WERI-Rb-1 (cell line): ENCODE measurements at places on chromosomes 2 and 18.

DNA sequence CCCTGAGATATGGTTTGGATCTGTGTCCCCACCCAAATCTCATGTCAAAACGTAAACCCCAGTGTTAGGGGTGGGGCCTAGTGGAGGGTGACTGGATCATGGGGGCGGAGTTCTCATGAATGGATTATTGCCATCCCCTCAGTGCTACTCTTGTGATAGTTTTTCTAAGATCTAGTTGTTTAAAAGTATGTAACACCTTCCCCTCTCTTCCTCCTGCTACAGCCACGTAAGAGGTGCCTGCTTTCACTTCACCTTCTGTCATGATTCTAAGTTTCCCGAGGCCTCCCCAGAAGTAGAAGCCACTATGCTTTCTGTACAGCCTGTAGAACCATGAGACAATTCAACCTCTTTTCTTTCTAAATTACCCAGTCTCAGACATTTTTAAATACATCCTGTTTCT, 16.9 kb downstream of the PUM2 start:
- DNase-seq: no peak

DNA sequence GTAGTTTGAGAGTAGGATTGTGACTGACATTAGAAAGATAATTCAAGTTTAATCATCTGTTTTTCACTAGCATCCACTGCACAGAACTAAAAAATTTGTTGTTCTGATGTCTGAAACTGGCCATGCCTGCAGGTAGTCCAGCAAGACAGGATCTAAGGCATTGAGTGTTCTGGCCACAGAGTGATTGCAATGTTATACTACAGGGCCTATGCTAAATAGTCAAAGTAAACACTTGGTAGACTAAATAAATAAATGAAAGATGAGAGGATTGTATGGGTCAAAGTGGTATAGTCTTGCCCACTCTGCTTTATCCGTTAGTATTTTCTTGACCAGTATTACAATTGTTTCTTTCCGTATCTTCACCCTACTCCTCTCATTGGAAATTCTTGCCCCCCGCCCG, 27.6 kb upstream of the FANCL start:
- no peak for DNase-seq

DNA sequence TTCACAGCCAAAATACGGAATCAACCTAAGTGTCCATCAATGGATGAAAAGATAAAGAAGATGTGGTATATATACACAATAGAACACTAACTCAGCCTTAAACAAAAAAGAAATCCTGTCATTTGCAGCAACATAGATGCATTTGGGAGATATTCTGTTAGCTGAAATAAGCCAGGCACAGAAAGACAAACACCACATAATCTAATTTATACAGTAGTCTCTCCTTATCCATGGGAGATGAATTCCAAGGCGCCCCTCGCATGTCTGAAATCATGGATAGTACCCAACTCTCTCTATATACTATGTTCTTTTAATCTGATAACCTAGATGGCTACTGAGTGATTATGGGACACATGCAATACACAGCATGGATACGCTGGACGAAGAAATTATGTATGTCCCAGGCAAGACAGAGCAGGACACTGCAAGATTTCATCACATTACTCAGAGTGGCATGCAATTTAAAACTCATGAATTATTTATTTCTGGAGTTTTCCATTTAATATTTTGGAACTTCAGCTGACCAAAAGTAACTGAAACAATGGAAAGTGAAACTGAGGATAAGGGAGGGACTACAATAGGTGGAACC, 39.5 kb downstream of the ORC4 start:
- DNase-seq: no peak

GRCh38 chr2:157061799-157062198, 195.7 kb upstream of the GALNT5 start:
- DNase-seq: no peak

GRCh38 chr2:204670756-204671155, 125.5 kb downstream of the PARD3B start:
- DNase-seq: no peak

- DNase-seq: no peak
Observed at GRCh38 chr2:152250421-152251100, 75.0 kb upstream of the STAM2 start.

- no peak for DNase-seq
Observed at GRCh38 chr2:169892951-169893350, 65.7 kb downstream of the UBR3 start.

DNA sequence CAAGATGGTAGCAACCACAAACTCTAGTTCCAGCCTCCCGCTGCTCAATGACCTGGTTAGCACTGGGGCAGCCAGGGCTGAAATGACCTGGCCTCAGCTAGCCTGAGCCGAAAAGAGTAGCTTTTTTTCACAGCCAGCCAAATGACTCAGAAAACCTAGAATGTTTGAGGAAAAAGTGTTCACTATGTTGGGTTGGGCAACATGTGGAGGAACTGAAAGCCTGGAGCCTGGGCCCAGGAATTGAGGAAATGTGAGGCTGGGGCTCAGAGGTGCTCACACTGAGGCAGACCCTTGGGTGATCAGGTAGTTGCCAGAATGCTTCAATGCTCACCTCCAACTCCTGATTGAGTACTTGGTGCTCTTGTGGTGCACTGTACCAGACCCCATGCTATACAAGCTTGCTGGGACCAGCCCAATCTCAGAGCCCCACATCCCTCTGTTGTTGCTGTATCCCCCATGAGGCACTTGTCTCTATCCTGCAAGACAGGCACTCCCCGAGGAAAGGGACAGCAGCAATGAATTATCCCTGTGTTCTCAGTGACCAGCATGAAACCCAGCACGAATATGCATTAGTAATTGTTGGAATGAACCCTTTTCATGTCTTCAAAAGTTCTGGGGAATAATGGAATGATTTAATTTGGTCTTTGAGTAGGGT, 116.2 kb downstream of the USP34 start:
- DNase-seq: no peak

GRCh38 chr2:70656421-70657010, 102.9 kb upstream of the TGFA start:
- DNase-seq: no peak

GRCh38 chr18:79792096-79792987, 5.4 kb upstream of the KCNG2 start:
- no peak for DNase-seq

- DNase-seq: no peak
Observed at GRCh38 chr2:113162173-113162572, 11.6 kb upstream of the PSD4 start.

DNA sequence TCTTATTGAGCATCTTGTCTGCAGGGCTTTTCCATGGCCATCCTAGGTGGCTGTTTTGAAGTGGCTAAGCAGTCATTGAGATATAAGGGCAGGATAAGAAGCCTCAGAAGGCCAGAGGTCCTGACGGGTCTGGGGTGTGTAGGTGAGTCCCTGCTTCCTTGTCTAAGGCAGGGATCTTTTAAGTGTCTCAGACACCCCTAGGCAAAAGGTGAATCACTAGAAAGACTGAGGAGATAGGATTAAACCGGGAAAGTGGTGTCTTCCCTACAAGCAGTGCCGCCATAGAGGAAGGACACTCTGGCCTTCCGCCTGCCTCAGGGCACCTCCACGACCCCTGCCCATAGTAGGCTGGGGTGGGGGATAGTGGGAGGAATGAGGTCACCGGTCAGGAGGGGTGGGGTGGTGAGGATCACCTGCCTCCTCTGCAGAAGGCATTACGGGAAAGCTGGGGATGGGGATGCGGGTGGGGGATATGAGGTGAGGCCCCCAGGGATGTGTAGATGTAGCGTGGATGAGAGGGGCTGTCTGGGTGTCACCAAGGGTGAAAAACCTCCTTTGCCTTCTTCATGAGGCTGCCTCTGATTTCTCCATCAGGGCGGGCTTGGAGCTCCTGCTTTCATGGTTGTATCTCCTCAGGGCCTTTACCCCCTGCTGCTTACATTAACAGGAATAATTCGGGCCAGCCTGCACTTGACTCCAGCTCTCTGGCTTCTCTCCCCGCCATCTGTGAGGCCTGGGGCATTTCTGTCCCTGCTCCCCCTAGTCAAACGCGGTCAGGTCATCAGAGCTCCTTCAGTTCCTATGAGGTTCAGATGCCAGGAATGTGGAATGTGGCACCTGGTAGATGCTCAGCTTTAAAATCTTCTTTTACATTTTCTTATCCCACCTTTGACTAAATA, 244.0 kb downstream of the DYSF start:
- DNase-seq: peak; percentile 75

DNA sequence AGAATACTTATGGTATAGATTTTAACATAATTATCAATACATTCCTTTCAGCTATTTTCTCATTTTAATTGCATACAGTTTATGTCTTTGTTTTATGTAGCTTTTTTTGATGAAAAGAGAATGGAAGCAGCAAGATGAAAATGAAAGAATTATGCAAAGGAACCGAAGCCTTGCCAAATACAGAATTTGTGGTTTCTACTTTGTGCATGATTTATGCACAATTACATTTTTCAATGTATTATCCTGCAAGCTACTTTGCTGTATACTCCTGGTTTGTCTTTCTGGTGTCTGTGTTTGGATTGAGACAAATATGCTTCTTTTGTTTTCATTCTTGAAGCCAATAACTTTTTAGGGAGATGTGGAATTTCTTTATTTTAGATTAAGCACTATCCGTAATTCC, 1642.6 kb upstream of the CELF4 start:
- DNase-seq: no peak

DNA sequence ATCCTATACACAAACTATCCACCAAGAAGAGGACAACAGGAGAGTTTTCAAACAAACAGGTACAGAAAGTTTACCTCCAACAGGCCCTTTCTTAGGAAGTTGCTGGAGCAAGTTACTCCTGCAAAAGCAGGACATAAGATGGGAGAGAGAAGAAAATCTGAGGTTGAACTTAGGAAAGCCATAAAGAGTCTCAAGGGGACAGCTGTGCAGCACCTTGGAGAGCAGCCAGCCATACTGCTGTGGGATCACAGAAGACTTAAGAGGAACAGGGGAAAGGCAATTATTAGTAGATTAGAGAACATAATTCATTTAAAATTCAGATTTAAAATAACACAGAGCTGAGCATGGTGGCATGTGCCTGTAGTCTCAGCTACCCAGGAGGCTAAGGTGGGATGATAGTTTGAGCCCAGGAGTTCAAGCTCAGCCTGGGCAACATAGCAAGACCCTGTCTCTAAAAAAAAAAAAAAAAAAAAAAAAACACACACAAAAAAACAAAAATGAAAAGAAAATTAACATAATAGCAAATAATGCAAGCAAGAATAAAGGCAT, 148.1 kb upstream of the SIX3 start:
- no peak for DNase-seq

- DNase-seq: no peak
Observed at GRCh38 chr2:83471655-83472054, 987.4 kb downstream of the SUCLG1 start.

DNA sequence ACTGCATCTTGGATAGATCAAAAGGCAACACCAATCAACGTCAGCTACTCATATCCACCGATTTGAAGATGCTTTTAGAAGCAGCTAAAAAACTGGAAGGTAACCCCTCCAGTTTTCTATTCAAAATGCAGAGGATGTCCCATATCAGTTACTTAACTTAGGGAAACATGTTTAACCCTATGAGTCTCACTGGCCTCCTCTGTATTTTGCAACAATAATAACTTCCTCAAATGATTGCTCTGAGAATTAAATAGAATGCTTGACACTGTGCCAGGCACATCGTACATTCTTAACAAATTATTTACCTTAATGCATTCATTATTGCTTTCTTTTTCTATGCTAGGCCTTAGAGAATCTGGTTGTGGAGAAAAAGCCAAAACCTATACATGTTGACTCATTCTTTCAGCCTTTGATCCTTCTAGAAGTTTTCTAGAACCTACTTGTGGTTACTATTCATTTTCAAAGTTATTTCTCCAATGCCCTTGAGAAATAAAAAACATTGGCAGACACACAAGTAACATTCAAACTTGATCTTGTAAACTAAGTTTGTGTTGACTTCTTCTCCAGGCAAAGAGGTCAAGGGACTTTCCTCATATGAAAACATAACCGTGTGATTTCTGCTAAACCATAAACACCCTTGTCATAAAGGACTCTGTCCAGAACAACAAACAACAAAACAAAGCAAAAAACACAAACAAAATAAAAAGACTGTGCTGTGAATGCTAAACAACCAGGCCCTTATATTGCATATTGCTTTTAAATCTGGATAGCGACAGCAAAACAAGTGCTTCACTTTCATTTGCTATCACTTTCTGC, 4.6 kb downstream of the DOCK10 start:
- no peak for DNase-seq

DNA sequence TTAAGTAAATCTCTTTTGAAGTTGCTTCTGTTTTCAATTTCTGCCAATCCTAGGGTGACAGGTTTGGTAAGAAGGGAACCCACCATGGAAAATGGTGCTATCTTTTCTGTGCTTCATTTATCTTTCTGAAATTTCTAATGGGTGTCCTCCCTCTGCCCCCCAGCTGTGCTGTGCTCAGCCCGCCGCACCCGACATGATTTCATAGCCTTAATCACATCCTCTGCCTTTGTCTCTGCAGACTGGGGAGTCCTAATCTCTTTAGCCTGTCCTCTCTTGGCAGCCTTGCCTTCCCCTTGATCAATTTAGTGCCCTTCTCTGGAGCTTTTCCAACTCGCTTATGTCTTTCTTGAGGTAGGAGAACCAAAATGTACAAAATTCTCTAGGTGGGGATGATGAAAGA, 49.3 kb downstream of the DNMT3A start:
- no peak for DNase-seq

- no peak for DNase-seq
Observed at GRCh38 chr18:67520351-67520921, 3.9 kb upstream of the DSEL start.

DNA sequence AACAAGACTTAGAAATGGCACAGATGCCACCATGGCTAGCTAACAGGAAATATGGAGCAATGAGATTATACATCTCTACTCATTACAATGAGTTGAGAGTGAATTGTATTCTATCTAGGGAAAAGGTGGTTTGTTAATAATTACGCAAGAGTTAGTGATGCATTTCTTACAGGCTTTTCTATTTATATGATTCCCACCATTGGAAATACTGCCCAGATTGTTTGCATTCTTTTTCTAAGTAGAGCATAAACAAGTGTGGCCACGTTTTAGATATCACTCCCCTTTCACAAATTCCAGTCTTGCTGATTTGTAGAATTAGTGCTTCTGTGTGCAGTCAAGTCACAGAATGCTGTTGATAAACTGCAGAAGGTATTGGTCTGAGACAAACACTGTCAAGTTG, 56.6 kb downstream of the ZNF804A start:
- DNase-seq: no peak

- DNase-seq: no peak
Observed at GRCh38 chr2:98137196-98137595, 50.2 kb downstream of the VWA3B start.

GRCh38 chr2:224937887-224938286, 104.4 kb downstream of the DOCK10 start:
- no peak for DNase-seq

DNA sequence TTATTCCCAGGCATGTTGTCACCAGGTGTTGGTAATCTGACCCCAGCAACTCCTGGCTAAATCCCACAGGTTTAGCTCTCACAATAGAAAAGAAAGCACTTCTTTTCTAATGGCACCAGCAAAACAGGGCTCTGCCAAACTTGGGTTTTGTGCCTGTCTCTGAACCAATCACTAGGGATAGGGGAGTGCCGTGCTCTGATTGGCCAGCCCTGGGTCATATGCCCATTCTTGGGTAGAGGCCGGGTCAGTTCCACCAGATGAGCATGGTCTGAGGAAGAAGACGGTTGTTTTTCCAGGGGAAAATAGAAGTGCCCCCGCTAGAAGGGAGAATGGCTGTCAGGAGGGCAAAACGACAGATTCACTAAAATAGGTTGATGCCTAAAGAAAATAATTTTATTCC, 14.7 kb downstream of the CDK15 start:
- DNase-seq: peak; percentile 8
